ENCODE measurements at places on chromosomes 16 and 17.

- H3K4me3 ChIP-seq: peak overlapping the region; percentile 33
- no peak for DNase-seq
- peaks cover 18% of the 10 kb centered on the region for H3K4me1 ChIP-seq
- peak overlapping the region; percentile 7 for H3K27ac ChIP-seq
- peaks cover 26% of the 10 kb centered on the region for H3K36me3 ChIP-seq
These were observed 45.8 kb downstream of the WNT3 start for GRCh38 chr17:46772475-46773220.

DNA sequence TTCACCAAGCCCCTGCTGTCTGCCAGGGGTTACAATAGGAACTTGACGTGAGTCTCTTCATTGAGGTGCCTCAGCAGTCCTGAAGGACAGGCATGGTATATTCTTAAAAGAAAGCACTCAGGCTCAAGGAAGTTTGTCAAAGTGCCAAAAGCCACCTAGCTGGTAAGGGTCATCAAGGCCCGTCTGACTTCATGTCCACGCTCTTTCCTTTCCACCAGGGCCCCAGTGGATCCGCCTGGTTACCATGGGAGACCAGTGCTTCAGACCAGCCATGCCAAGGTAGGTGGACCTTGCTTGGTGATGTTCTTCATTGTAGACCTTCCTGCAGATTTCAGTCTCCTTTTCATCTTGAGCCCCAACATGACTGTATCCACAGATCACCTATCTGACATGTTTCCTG, 27.6 kb upstream of the CCL1 start:
- no peak overlapping the region for H3K4me3 ChIP-seq
- no peaks in the 10 kb centered on the region for H3K27me3 ChIP-seq
- no peak overlapping the region for H3K27ac ChIP-seq

- H3K27ac ChIP-seq: no peak overlapping the region
- H3K27me3 ChIP-seq: peaks cover 39% of the 10 kb centered on the region
- DNase-seq: no peak
- no peak overlapping the region for H3K4me3 ChIP-seq
These were observed 21.4 kb upstream of the CACNA1H start for GRCh38 chr16:1131378-1131994.

- peaks cover 26% of the 10 kb centered on the region for H3K4me1 ChIP-seq
- DNase-seq: no peak
- H3K27me3 ChIP-seq: no peaks in the 10 kb centered on the region
- no peak overlapping the region for H3K27ac ChIP-seq
- no peak overlapping the region for H3K4me3 ChIP-seq
These were observed 7.1 kb downstream of the CARHSP1 start for GRCh38 chr16:8861563-8862308.

DNA sequence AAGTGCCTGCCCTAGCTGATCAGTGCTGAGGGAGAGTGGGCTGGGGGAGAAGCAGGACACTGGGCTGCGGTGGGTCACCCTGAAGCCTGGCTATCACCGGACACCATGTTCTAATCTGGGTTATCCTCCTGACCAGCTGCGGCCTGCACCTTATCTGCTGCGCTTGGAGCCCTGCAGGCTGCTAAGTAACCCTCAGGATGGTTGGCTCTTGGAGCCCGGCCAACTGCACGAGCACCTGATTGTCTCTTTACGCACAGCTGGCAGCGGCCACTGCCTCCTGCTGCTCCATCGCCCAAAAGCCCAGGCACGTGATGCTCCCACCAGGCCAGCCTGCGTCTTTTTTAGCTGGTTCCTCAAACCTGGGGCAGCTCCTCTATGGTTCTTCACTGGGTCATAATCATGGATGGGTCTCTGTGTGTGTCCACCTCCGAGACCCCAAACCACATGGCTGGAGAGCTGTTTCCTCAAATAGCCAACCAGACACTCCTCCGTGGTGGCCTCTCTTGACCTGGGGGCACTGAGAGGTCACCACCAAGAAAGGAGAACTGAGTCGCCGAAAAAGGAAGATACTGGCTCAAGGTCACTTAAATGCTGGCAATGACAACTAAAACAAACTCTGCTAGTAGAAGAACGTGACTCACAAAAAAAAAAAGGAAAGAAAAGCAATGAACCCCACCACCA, 21.7 kb downstream of the SPHK1 start:
- H3K4me1 ChIP-seq: no peaks in the 10 kb centered on the region
- no peak overlapping the region for H3K27ac ChIP-seq
- DNase-seq: no peak
- no peaks in the 10 kb centered on the region for H3K27me3 ChIP-seq
- no peak overlapping the region for H3K4me3 ChIP-seq

GRCh38 chr17:41416479-41416878, 7.9 kb downstream of the KRT37 start:
- peaks cover 3% of the 10 kb centered on the region for H3K4me1 ChIP-seq
- H3K4me3 ChIP-seq: no peak overlapping the region
- H3K36me3 ChIP-seq: no peaks in the 10 kb centered on the region
- no peak for DNase-seq

DNA sequence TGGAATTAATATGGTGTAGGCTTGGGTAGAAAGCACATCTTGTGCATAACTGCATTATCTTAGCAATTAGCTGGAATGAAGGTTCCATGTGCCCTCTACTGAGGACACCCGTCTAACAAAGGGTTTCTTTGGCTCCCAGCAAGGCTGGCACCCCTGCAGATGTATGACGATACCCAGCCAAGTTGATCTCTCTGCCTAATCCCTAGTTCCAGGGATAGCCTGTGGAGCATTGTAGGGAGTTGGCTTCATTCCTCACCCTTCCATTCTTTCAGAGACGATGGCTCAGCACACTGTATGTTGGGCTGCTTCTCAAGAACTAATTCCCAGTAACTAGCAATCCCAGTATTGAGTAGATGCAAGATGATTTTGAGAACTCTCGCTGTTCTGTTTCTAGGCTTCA, 182.5 kb downstream of the SNX29 start:
- no peaks in the 10 kb centered on the region for H3K4me1 ChIP-seq
- no peaks in the 10 kb centered on the region for H3K36me3 ChIP-seq
- H3K4me3 ChIP-seq: no peak overlapping the region
- no peak for DNase-seq
- no peak overlapping the region for H3K27ac ChIP-seq
- no peaks in the 10 kb centered on the region for H3K27me3 ChIP-seq

DNA sequence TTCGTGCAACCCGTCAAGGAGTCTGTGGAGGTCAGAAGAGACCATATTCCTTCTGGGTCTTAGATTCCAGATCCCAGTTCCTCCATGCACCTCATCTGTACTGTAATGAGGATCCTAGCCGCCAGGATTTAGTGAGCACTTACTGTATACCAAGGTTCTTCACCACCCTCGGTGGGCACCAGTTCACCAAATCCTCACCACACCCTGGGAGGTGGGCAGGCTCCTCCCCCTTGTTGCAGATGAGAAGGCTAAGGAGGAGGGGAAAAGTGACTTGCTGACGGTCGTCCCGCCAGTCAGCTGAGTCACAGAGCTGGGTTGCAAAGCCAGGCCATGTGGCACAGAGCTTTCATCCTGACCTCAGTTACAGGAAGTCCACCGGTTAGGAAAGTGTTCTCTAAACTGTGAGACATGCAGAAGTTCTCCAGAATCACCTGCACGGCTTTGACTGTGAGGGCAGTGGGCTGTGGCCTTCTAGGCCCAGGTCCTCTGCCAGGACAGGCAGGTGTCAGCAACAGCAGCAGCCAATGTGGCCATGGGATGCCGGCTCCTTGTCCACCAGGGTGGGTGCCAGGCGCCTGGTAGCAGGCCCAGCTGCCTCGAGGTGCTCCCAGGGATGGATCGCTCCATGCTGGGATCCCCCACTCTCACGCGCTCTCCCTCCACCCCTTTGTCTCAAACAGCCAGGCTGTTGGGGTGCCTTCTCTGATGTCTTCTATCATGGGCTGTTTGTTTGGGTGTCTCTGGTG, 240.3 kb upstream of the GSE1 start:
- DNase-seq: no peak
- no peak overlapping the region for H3K4me3 ChIP-seq
- H3K27me3 ChIP-seq: no peaks in the 10 kb centered on the region
- H3K27ac ChIP-seq: no peak overlapping the region
- no peaks in the 10 kb centered on the region for H3K36me3 ChIP-seq

DNA sequence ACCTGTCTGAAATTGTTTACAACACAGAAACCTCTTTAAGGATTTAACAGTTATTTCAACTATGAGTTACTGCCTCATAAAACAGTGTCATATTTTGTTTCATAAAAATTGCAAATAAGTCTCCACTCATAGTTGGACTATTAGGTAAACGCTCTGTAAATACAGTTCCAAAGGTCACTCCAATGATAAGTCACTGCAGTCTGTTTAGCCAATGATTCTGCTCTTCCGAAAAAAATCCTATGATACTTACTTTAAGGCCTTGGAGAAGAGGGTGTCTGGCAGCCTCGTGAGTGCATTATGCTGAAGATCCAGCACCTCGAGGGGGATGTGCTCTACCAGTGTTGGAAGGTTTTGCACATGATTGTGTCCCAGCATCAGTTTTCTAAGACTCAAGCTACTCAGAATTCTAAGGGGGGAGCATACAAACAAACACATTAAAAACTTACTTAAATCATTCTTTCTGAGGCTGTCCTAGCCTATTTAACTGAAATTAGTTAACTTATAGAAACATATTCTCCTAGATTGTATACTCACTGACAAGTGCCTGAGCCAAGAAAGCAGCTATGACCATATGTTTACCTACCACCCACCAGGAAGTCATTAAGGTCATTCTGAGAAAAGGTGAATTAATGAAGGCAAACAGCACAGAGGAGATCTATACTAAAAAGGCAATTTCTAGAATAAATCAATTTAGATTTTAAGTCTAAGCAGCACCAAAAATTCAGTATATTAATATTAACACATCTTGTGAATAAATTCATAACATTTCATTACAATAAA, 41.1 kb downstream of the MARVELD3 start:
- no peak overlapping the region for H3K27ac ChIP-seq
- no peaks in the 10 kb centered on the region for H3K27me3 ChIP-seq
- DNase-seq: no peak

DNA sequence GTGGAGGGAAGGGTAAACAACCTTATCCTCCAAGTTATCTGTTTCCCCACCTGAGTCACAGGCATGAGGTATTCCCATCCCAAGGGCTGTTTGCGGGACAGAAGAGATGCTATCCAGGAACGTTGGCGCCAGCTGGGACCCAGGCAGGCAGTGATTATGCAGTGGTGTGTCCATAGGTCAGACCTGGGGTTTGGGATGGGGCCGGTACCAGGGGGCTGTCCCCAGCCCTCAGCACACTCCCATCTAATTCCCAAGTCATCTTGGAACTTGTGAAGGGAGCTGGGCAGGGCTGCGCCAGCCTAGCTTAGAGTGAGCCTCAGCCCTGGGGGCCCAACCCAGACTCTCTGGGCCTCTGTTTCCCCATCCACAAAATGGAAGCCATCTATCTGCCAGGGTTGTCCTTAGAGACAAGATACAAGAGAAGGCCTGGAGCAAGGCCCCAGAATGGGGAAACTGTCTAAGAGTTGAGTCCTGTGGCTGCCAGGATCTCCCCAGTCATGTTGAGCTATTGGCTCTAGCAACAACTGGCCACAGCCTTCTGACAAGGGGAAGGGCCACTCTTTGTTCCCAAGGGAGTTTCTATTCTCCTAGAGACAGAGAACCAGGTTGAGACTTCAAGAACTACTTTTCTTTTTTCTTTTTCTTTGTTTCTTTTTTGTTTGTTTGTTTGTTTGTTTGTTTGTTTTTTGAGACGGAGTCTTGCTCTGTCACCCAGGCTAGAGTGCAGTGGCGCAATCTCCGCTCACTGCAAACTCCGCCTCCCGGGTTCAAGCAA, 9.8 kb upstream of the JUP start:
- no peaks in the 10 kb centered on the region for H3K36me3 ChIP-seq
- peaks cover 31% of the 10 kb centered on the region for H3K4me1 ChIP-seq
- H3K27ac ChIP-seq: no peak overlapping the region
- H3K27me3 ChIP-seq: no peaks in the 10 kb centered on the region

DNA sequence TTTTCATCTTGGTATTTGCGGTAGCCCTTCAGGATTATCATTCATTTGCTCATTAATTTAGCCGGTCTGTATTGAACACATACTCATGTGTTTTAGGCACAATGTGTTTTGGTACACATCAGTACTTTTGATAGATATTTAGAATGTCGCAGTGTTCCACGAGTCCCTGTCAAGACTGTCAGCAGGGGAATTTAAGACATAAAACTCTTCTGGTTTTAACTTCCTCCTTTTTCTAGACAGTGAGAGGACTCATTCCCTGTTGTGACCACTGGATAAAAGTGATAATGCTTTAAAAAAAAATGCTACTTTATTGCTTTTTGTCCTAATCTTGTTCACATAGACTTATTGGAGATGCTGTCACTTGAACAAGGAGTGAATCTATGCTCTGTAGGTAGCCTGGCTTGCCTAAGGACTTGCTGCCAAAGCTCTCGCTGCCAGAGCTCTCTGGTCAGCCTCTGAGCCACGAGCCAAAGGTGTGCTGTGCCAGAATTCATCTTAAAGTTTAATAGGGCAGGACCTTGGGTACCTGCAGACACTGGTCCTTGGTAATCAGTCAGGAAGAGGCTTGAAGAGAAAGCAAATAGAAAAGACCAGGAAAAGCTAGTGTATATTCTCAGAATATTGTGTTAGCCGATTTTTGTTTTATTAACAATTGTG, 5.4 kb downstream of the DCAF7 start:
- H3K4me3 ChIP-seq: no peak overlapping the region
- no peak for DNase-seq
- no peaks in the 10 kb centered on the region for H3K27me3 ChIP-seq
- H3K36me3 ChIP-seq: peaks cover 3% of the 10 kb centered on the region
- no peak overlapping the region for H3K27ac ChIP-seq

DNA sequence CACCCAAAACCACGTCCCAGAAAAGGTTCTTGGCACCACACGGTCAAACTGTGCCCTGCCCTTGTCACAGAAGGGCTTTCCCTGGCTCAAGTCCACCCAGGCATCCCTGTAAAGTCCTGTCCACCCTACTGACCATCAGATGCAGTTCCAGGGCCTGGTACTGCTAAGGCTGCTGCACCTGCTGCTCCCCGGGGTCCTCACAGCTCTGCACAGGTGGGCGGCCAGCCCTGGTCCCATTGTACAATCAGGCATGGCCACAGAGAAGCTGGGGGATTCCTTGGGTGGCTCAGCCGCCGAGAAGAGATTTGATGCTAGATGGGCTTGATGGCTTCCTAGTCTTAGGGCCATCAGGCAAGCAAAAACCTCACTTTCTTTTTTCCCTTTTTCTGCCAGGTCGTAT, 15.3 kb downstream of the ABCA3 start:
- DNase-seq: no peak
- no peak overlapping the region for H3K27ac ChIP-seq
- peaks cover 3% of the 10 kb centered on the region for H3K36me3 ChIP-seq
- H3K4me1 ChIP-seq: no peaks in the 10 kb centered on the region
- H3K27me3 ChIP-seq: no peaks in the 10 kb centered on the region
- no peak overlapping the region for H3K4me3 ChIP-seq

GRCh38 chr16:4859900-4860255, 12.6 kb downstream of the UBN1 start:
- no peak overlapping the region for H3K27ac ChIP-seq
- DNase-seq: no peak
- H3K4me1 ChIP-seq: peaks cover 2% of the 10 kb centered on the region
- H3K27me3 ChIP-seq: no peaks in the 10 kb centered on the region

- no peaks in the 10 kb centered on the region for H3K36me3 ChIP-seq
- no peak overlapping the region for H3K4me3 ChIP-seq
- H3K4me1 ChIP-seq: peaks cover 8% of the 10 kb centered on the region
- no peaks in the 10 kb centered on the region for H3K27me3 ChIP-seq
These were observed 62.0 kb upstream of the AMZ2 start for GRCh38 chr17:68185820-68186219.

Measured in neuronal stem cell (in vitro differentiated cells).